ENCODE measurements at places on chromosomes 5 and 9.

DNA sequence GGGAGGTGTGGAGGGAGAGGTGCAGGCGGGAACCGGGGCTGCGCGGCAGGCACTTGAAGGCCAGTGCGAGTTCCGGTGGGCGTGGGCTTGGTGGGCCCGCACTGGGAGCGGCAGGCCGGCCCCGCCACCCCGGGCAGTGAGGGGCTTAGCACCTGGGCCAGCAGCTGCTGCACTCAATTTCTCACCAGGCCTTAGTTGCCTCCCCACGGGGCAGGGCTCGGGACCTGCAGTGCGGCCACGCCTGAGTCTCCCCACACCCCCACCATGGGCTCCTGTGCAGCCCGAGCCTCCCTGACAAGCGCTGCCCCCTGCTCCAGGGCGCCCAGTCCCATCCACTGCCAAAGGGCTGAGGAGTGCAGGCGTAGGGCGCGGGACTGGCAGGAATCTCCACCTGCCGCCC lies 284.5 kb downstream of the DEPDC1B start:
- DNase-seq: no peak

GRCh38 chr5:175697846-175698245 lies 40.0 kb downstream of the HRH2 start:
- no peak for DNase-seq

- no peak for DNase-seq
Observed at GRCh38 chr5:98933445-98934072, 4.8 kb upstream of the CHD1 start.

DNA sequence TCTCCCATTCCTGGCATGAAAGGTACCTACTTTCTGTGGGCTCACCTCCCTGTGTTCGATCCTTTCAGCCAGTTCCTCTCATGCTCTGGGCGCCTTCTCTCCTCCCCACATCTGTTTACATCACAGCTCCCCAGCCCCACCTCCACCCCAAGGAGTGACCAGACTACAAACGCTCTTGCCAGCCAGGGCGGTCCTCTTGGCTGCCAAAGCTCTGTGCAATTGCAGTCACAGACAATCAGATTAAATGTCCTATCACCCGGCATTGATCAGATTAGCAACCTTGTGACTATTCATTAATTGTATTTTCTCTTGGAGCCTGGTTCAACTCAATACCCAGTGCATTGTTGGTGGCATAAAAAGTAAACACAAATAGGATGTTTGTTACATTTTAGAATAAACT lies 211.2 kb upstream of the TBCA start:
- DNase-seq: no peak

GRCh38 chr5:127351418-127351817 lies 60.8 kb downstream of the MEGF10 start:
- DNase-seq: no peak

DNA sequence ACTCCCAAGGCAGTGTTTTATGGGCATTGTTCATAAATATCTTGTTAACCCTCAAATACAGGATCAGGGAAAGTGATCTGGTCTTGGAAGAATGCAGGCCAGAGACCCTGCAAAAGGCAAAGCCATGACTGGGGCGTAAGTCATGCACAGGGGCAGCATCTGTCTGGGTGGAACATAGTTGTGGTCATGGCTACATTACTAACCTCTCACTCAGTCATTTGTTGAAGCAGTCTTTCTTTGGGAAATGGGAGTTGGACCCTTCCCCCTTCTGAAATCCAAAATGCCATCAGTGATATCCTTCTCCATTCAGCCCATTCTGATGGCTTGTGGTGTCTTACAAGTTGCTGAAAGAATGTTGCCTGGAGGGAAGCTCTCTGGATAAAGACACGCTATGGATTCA lies 68.1 kb downstream of the GDNF start:
- DNase-seq: no peak

- no peak for DNase-seq
Observed at GRCh38 chr5:178695556-178695955, 34.9 kb downstream of the ZNF354A start.

GRCh38 chr5:51829691-51830090 lies 446.4 kb downstream of the ISL1 start:
- DNase-seq: no peak

DNA sequence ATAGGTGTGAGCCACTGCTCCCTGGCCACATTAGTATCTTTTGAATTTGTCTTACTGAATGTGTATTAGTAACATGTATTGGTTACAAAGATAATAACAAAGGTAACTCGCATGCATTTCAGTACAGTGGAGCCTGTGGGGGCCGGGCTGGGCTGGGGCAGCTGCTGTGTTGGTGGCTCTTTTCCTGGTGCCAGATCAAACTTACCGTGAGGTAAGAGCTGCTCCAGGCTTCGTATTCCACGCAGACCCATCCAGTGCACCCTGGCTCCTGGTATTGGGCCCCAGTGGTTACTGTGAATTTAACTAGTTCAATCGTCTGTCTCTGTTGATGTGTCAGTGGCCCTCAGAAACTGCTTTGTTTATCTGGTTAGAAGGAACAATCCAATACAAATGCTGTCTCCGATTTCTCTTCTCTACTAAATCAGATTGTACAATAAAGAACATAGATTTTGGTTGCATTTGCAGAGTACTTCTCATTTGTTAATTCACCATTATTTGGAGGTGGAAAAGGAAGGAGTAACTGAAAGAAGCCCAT lies 15.6 kb downstream of the PRRC2B start:
- DNase-seq: no peak

- no peak for DNase-seq
Observed at GRCh38 chr5:132772291-132773070, 4.6 kb downstream of the SEPTIN8 start.

DNA sequence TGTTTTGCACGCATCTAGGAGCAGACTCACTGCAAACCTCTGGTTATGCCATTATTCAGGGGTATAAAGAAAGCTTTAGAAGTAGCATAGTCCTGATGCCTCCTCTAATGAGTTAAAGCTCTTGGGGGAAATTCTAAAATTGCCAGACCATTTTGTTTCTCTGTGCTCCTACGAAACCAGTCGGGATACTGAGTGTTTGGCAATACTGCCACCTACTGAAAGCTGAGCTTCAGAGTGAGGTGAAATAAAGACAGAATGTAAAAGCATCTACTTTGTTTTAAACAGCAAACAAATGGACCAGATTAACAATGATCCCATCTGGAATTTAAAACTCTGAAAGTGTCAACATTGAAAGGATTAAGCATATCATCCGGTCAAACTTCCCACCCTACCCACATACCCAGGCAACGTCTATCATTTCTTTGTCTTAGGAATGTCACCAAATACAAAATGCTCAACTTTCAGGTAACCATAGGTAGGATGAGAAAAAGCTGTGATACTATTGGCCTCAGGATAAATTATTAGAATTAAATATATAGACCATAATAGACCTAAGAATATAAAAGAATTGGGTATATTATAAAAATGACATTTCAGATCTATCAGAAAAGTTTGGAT lies 77.8 kb upstream of the SHISAL2B start:
- peak; percentile 82 for DNase-seq

- DNase-seq: no peak
Observed at GRCh38 chr5:84228266-84228665, 156.4 kb downstream of the EDIL3 start.

DNA sequence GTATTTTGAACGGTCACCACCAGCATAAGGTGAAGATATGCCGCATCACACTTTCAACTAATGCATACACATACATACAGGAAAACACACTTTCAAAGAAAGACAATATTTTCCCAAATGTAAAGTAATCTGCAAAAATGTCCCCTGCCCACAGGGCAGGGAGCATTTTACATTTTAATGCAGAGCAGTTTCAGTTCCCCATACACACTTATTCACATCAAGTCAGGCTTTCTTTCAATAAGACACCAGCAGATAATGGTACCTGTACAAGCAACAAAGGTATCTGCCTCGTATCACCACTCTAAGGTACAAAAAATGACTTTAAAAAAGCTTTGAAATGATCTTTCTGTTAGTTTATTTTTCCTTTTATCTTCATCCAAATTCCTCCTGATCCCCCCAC lies 247.1 kb upstream of the CCNG1 start:
- no peak for DNase-seq

DNA sequence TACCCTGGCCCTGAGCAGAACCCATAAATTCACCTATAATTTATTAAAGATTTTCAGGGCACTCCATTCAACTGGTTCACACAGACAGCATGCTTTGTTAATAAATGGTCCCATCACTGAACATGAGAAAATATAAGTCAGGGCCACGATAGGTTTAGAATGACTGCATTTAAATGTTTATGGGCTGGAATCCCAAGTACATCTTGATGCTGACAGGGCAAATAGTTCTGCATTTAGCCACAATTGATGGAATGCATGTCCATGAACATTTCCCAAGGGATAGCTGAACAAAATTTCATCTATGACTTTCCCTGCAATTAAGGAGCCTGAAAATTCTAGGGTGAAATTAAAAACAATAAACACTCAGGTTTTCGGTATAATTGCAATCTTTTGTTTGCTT lies 124.5 kb downstream of the CAAP1 start:
- DNase-seq: no peak

DNA sequence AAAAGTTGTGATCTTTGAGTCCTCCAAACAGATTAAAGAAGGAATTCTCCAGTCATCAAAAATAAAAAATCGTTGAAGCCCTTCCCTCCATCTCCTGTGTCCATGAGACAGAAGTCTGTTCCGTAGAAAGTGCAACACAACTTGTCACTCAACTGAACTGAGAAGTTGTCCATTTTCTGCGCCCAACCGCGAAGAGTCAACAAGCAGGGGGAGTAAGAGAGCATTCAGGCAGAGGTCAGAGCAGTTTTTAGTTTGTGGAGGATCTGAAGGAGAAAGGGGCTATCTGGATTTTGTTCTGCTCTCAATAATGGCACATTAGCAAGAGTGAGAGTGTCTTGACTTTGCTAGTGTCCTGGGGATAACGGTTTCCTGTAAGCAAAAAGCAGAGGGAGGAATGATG lies 303.9 kb downstream of the ICE1 start:
- DNase-seq: no peak

DNA sequence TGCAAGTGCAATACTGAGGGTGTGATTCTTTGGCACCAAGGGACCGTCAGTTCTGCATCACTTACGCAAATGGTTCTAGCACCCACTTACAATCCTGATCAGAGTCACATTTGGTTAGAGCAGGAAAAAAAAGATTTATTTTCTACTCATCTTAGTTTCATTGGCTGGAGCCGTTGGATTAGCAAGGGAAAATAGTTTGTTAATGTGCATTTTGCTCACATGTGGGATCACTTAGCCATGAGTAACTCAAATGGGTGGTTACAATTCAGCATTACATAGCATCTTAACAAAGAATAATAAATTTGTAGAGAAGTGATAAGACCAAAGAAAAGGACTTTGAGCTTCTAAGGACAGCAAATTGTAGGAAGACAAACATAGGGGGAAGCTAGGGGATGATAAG lies 216.9 kb downstream of the AUH start:
- DNase-seq: no peak

DNA sequence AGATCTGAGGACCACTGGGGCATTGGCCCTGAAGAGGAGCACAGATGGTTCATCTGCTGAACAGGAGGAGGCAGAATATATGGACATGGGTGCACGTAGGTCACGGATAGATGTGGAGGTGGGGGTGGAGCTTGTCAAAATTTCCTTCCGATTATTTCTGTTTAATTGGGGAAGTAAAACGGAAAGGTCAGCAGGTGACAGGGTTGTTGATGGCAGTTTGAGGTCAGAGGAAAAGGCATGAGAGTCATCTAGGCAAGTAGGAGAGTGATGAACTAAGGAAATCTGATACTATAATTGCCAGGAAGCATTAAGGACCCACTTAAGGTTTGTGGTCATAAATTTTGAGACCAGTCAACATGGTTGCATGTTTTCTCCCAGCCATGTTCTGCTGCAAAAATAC lies 8.4 kb upstream of the FAM81B start:
- DNase-seq: no peak

GRCh38 chr5:67536866-67537265 lies 340.3 kb upstream of the CD180 start:
- peak; percentile 63 for DNase-seq

GRCh38 chr9:94554439-94555331 lies at the start of gene PCAT7:
Gene PCAT7, plus strand, starts transcription at chr9:94555083.
- DNase-seq: peak; percentile 45

DNA sequence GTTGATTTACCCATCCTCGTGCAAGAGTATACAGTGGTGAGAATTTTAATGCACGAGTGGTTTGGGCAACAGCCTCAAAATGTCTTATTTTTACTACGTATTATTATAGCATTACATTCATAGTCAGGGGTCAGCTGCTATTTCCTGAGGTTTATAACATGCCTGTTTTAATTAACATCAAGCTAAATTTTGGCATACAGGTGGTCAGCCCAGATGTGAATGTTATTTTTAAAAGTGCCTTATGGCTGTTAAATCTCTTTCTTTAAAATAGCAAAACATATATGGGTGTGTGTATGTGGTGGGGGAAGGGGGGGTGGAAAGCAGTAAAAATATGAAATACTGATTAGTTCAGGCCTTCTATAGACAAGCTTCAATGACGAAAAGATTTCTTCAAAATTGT lies 424.5 kb upstream of the CLINT1 start:
- no peak for DNase-seq

- DNase-seq: no peak
Observed at GRCh38 chr5:152811988-152812387, 406.9 kb upstream of the NMUR2 start.

- no peak for DNase-seq
Observed at GRCh38 chr5:108382784-108383330, 959 bp upstream of the FBXL17 start.

GRCh38 chr5:157484768-157485167 lies 24.8 kb downstream of the NIPAL4 start:
- peak; percentile 66 for DNase-seq

DNA sequence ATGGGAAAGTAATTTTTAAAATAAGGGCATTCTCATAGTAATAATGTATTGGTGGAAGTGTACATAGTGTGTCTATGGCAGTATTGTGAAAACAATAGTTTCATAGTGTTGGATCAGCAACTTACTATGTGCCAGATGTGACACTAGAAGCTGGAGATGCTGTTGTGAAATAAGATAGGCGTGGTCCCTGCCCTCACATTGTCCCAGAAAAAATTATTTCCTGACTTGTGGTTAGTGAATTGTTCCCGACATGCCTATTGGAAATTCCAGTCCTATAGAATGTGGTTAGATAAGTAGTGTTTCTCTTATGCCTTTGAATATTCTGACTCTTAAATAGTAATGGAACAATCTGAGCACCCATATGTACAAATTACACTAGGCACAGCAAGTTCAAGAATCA lies 55.3 kb upstream of the MTAP start:
- DNase-seq: no peak

DNA sequence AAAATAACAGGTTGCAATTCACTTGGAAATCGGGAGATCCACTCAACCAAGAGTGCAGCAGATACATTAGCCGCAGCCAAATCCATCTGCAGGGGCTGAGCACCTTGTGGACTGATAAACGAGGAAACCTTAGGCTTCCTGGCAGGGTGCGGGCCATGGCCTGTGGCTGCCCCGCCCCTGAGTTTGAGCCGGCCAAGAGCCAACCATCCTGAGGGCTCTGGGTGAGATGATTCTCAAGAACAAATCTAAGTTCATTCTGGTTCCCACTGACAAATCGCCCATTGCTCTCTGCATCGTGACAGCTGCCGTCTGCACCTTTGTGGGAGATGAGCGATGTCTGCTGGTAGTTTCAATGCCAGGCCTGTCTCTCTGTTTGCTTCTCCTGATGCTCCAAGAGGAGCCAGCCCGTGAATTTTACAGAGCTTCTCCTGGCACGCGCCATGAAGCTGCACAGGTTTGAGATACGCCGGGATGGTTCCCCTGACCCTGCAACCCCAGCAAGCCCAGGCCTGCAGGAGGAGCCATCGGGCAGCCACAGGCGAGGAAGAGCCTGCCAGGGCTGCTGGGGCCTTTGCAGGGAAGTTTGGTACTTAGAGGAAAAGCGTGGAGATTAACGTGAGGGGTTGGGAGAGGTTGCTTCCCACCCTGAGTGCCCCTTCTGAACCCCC lies 154.0 kb downstream of the OLFM1 start:
- no peak for DNase-seq

- DNase-seq: no peak
Observed at GRCh38 chr9:27441741-27442070, 82.4 kb upstream of the IFNK start.
